ENCODE measurements at places on chromosomes 5 and 9.

GRCh38 chr5:161263191-161263590, 283.3 kb downstream of the GABRB2 start:
- no peak for DNase-seq

DNA sequence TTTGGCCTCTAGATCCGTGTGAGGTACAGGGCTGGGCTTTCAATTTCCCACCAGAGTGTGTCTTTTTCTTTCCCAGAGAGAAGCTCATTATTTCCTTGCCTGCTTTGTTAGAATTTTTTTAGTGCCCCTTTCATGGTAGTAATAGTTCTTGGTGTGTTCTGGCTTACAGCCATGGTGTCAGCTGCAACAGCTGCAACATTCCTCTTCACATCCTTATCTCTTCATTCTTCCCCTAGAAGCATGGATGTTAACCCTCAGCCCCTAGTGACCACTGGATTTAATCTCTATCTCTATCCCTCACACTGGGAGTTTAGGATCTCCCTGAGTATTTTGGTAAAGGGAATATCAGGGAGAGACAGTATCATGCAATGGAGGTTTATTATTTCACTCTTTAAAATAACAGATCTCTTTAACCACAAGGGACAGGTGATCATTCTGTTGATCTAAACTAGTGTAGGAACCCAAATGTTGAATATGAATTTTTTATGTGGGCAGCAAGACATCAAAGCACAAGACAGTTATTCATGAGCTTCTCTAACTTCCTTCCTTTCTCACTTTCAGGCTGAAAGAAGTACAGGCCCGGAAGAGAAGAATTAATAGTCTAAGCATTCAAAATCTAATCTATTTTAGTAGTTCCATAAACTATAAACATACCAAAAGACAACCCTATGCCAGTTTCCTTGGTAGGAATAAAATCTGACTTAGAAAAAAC, 160.2 kb downstream of the FAM170A start:
- DNase-seq: no peak

DNA sequence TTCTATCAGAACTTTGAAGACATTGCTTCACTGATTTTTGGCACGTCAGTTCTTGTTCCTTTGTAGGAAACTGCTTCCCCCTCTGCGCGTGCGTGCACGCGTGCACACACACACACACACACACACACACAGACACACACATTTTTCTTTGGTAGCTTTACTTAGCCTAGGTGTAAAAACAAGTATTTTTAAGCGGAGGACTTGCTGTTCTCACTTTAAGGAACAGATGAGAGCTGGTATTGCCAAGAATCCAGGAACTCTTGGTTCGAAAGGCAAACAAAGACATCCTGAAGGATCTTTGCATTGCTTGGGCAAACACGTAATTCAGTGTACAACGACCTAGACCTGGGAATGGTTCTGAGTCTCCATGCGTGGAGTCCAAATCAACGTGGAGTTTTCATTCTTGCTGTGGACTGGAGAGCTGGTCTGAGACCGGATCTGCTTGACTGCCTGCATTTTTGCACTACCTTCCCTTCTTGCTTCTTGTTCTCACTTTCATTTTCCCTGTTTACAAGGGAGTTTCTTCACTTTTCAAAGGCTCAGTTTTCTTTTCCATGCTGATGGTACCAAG, 8.2 kb downstream of the TMEM268 start:
- no peak for DNase-seq

- DNase-seq: no peak
Observed at GRCh38 chr5:50824109-50824508, 157.7 kb downstream of the PARP8 start.

GRCh38 chr5:138177941-138178515, 402 bp downstream of the BRD8 start:
- peak; percentile 39 for DNase-seq

- no peak for DNase-seq
Observed at GRCh38 chr5:75461679-75462078, 49.8 kb downstream of the CERT1 start.

- DNase-seq: no peak
Observed at GRCh38 chr9:129981180-129981907, 61.6 kb downstream of the FNBP1 start.
